Cardiac fibroblast (primary cell): ENCODE measurements at places on chromosomes 11 and 22.

DNA sequence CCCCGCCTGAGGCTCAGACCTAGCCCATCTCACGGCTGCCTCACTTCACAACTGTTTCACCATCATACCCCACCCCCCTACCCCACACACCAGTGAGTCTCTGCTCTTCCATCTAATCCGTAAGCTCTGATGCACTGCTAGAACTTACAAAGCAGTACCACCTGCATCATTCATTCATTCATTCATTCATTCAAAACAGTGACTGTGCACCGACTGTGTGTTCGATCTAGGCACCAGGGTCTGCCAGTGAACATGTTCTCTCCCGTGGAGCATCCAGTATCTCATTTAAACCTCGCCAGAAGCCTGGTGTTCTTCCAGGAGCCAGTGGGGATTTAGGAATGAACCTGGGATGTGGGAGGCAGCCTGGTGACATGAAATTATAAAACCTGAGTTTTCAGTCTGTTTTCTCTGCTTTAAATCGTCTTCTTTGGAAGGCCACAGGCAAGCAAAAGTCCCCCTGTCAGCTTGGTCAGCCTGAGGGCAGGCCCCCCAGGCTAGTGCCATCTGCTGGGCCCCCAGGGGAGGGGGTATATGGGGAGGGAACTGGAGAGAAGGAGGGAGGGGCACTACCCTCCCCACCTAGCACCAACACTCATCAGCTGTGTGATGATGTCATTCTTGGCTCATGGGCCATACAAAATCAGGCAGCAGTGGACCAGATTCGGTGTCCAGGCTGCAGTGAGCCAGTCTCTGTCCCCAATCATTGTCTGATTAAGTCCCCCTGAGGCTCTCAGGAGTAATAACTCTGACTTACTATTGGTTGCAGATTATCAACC lies 18.4 kb downstream of the TMPRSS6 start:
- no peak for DNase-seq

GRCh38 chr11:83312430-83312829 lies 26.3 kb upstream of the CCDC90B start:
- no peak for DNase-seq

GRCh38 chr11:62245271-62245753 lies 3.3 kb downstream of the SCGB1D2 start:
- DNase-seq, result peak; percentile 40

DNA sequence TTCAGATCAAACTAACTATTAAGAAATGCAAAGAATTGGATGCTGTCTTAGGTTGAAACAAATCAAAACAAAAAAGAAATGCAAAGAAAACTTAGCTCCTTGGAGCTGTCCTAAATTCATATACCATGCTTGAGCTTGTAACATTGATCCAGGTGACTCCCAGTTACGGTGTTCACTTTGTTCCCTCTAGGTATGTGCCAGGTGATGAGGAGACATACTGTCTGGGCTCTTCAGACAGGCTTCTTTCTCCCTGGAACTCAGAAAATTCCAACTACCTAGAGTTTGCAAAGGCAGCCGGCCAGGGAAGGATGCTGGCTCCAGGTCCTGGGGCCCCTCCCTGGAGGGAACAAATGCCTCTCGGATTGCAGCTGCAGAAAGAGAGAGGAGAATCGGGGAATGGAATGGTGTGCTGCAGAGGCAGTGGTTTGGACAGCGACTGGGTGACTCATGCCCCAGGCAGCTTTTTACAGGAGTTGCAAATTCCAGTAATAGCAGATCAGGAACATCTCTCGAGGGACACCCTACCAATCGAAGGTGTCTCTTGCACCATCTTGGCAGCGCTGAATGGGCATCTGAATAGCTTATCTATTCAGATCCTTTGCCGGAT lies 12.3 kb upstream of the ASPHD2 start:
- peak; percentile 79 for DNase-seq

DNA sequence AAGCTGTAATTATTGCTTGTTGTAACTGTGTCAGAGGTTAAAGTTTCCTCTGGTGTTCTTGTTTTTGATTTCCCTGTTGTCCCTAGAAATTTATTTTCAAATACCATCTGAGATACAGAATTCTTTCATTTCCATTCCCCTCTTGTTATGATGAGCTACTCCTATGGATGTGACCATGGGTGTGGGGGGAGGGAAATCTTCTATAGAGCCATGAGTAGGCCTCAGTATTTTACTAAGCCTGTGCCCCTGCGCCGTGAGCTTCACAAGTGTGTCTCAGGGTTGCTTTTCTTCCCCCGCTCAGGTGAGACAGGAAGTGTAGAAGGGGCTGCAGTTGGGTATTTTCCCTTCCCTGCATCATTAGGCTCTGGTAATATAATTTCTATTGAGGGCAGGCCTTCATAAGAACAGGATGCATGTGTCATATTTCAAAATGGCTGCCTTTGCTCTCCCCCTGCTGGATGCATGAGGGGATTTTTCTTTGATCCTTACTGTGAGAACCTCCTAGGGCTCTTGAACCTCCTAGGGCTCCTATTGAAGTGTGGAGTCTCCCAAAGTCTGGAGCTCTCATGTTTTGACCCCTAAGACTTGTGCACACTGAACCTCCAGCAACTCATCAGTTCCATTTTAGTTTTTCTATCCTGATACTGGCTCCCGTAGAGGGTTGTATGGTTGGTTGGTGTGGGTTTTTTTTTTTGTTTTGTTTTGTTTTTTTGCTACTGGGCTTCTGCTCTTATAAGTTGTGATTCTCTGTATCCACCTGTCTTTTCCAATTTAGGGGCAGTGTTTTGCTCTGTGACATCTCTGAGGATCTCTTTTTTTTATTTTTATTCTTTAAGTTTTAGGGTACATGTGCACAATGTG lies 658.2 kb downstream of the NTM start:
- no peak for DNase-seq
